ENCODE measurements at places on chromosomes 3 and 15.

- DNase-seq, result no peak
Measured at GRCh38 chr3:183391460-183391859, 37.0 kb downstream of the MCF2L2 start.

- no peak for DNase-seq
Measured at GRCh38 chr3:128193168-128193567, 39.9 kb downstream of the EEFSEC start.

GRCh38 chr3:190043741-190044140 is 77.0 kb downstream of the P3H2 start:
- no peak for DNase-seq

- DNase-seq, result peak; percentile 66
Measured at GRCh38 chr3:24042174-24043059, 97.3 kb downstream of the NR1D2 start.

GRCh38 chr15:52082197-52083036 is 30.2 kb downstream of the BCL2L10 start:
- no peak for DNase-seq

DNA sequence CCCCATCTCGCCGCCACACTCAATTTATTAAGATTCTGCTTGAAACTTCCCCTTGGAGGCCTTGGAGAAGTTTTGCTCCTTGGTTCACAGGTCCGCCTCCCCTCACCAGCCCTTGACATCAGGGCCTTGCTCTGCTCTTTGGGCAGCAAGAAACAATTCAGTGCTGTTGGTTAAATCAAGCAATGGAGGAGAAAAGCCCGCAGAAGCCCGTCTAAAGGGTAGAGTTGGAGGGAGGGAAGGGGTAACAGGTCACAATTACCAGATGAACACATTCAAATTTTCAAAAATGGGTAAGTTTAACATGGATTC is 429 bp downstream of the PARP9 start:
- DNase-seq, result no peak

DNA sequence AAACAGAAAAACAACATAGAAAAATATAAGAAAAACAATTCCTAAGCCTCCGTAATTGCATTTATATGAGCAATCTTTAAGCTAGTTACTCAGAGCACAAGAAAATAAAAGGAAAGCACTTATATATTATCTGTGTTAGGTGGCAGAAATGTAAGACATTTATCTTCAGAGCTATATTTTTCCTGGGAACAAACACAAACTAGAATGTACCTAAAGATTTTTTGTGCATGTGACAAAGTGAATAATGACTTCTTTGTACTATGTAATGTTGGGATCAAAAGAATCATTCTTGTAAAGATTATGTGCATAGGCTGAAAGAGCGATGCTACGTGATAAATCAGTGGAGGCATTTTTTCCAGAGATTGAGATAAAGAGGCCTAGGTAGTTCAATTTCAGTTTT is 111.3 kb upstream of the GMNC start:
- no peak for DNase-seq

DNA sequence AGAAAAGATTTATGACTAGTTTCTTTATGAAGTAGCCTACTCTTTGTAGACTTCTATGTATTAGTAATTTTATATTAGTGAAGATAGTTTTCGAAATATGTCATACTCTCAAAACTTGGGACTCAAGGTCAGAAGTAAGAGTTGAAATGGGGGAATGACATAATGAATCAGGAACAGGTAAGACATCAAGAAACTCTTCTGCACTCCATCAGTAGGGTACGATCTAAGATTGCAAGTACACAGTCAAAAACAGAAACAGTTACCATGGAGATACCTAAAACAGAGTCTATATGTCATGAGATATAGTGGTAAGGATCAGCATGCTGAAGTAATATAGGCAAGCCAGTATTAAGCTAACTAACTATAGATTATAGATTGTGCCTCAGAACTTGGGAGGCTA is 187.0 kb upstream of the MLF1 start:
- no peak for DNase-seq

DNA sequence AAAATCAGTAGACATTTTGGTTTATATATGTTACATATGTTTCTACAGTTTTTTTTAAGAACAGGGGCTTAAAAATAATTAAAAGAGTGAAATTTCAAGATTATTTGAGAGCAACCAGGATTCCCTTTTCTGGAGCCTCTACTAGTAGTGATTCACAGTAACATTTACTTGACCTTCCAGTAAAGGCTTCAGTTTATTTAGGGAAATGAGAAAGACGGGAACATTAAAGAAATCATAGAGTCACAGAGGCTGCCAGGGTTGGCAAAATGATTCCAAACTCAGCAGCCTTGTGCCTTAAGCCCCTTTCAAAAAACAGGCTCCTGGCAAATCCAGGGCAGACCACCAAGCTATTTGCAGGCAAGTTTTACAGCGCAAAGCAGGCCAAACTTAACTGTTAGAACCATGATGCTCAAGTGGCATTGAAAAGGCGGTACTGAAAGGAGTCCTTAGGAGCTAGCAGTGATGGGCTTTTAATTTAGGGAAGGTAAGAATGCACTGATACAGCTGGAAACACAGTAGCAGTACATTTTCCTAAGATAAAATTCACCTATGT is 201.1 kb upstream of the ADAMTS9 start:
- DNase-seq, result no peak

Measured in stromal cell of bone marrow (primary cell).